ENCODE measurements at places on chromosomes 4 and X.

DNA sequence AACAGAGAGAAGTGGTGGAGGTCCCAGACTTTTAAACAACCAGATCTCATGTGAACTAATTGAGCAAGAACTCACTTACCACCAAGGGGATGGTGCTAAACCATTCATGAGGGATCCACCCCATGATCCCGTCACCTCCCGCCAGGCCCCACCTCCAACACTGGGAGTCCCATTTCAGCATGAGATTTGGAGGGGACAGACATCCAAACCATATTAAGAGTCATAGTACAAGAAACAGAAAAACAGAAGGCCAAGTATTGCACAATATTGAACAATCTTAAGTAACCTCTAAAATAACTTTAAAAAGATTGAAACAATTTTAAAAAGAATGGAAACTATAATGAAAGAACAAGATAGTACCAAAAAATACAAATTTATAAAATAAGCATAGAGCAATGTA, 110.0 kb downstream of the CBR4 start:
- DNase-seq: peak; percentile 44

DNA sequence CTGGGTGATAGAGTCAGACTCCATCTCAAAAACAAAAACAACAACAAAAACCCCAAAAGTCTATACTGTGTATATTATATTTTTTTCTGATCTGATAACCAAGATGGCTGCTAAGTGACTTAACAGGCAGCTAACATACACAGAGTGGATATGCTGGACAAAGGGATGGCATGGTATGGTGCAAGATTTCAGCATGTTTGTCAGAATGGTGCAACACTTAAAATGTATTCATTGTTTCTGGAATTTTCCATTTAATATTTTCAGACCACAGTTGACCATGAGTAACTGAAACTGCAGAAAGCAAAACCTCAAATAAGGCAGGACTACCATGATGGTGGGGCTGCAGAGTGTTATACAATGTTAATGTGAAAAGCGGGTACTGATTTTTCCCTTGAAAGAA, 6.1 kb upstream of the BOD1L1 start:
- DNase-seq: peak; percentile 36

GRCh38 chr4:1058198-1058996, 47.0 kb downstream of the FGFRL1 start:
- no peak for DNase-seq

GRCh38 chr4:40200875-40201801, 4.3 kb downstream of the RHOH start:
- peak; percentile 94 for DNase-seq

- peak; percentile 89 for DNase-seq
These were observed 125.8 kb upstream of the EDNRA start for GRCh38 chr4:147355032-147355656.

DNA sequence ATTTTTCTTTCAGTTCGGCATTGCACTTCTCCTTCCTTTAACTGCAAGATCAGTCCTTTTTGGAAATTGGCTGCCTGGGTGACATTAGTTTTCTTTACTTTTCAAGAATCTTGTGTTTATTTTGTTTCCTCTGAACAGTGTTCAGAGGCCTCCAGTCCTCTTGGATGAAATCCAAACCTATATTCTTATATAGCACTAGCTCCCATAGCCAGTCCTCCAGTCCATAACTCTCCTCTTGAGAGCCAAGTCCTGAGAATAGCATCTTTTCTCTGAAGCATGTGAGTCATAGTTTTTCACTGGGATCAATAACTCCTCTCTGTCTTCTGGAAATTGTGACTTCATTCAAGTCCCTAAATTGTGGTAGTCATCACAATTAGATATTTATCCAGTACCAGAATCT, 357.5 kb downstream of the RAPGEF2 start:
- DNase-seq: no peak

GRCh38 chr4:26207631-26208030, 113.2 kb upstream of the RBPJ start:
- no peak for DNase-seq

DNA sequence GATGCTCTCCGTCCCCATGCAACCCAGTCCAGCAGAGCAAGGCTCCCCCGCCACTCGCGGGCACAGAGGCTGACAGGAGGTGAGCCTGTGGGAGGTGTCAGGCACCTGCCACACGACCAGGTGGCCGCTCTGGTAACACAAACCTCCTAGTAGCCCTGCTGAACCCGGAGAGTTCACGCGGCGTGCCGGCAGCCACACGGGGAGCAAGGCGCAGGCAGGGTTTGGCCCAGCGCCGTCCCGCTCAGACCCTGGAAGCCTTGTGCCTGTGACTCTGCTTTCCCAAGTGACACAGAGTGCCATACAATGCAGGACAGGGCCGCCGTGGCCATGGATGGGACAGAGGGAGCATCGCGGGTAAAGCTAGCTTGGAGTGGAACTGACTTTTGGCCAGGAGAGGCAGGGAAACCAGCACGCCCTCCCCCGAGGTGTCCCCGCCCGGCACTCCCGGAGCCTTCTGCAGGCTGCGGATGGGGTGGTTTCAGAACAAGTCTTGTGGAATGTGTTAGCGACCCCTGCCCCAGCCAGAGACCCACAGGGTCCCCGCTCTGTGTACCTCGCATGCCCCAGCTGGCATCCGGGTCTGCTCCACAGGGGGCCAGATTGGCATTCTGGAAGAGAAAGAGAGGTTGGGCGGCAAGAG, 44.7 kb upstream of the AFAP1 start:
- no peak for DNase-seq

All from fibroblast of villous mesenchyme (primary cell).